ENCODE measurements at places on chromosomes 5 and 9.

- DNase-seq, result no peak
Observed at GRCh38 chr5:160772854-160773253, 79.2 kb downstream of the ATP10B start.

- no peak for DNase-seq
Observed at GRCh38 chr9:120718316-120718715, 4.0 kb upstream of the MEGF9 start.

GRCh38 chr5:30156156-30156555 is 1037.3 kb upstream of the CDH6 start:
- no peak for DNase-seq

DNA sequence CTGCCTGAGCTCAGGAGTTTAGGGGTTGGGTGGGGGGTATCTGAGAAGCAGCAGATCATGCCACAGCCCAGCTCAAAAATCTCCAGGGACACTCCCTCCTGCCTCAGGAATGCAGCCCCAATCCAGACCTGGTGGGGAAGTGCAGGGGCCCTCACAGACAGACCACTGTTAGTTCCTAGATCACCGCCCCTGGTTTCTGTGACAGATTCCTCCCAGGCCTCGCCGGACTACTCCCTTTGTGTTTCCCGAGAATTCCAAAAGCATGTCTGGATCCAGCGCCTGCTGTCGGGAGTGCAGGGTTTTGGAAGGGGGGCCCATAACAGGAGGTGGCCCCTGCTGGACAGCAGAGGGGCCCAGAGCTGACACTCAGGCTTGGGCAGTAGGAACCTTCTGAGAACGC is 74.5 kb downstream of the CTSL start:
- no peak for DNase-seq

GRCh38 chr5:87388129-87388528 is 24.6 kb downstream of the CCNH start:
- DNase-seq, result no peak

DNA sequence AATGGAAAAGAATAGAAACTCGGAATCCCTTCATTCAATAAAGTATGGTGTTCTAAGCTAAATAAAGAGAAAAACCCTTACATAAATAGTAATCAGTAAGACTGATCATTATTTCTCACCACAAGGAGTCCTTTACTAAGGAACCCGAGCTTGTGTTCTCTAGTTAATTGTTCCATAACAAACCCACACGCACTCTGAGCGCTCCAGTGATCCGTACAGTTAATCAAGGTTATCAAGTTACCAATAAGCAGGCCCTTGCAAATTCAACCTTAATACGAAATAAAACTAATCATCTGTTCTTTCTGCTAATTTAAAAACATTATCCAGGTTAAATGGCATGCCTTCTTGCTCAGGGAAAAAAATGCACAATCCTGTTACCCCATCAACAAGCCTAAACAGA is 224.4 kb downstream of the FRMD3 start:
- no peak for DNase-seq

- peak; percentile 83 for DNase-seq
Observed at GRCh38 chr5:174311531-174312269, 266.2 kb downstream of the NSG2 start.

GRCh38 chr9:114411452-114411851 is 23.7 kb upstream of the AKNA start:
- DNase-seq, result no peak

GRCh38 chr5:156984064-156984463 is 21.0 kb upstream of the TIMD4 start:
- no peak for DNase-seq

- DNase-seq, result no peak
Observed at GRCh38 chr9:70076678-70077077, 33.0 kb downstream of the MAMDC2 start.

GRCh38 chr5:135191084-135191826 is 157.2 kb upstream of the PITX1 start:
- DNase-seq, result peak; percentile 87

DNA sequence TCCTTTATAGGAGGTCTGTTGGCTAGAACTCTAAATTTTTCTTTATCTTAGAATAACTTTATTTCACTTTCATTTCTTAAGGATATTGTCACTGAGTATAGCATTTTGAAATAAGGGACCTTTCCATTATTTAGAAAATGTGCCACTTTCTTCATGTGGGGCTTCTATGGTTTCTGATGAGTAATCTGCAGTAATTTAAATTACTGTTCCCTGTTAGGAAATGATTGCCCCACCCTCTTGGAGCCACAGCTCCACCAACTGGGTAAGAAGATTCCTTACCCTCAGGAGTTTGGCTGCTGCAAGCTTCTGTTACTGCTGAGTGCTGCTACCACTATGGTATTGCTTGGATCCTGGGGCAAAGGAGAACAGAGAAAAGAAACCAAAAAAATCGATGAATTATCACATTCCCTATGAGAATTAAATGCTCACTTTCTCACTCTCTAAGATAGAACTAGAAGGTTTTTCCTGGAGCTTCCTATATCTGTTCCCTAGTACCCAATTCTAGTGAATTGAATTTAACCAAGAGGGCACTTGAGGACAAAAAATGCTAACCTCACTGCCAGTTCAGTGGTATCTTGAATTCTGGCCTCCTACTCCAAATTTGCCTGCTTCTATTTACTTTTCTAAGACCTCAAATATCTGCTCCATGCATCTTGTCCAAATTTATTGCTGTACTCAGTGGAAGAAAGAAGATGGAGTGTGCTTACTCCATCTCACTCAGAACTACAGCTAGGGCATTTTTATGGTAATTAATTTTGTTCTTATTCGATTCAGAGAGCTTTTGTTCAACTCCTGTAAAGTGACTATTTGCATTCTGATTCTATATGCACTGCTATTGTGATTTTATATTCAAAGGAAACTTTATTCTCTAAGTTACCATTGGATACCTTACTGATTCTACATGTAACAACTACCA is 2111.3 kb downstream of the MAT2B start:
- DNase-seq, result no peak

DNA sequence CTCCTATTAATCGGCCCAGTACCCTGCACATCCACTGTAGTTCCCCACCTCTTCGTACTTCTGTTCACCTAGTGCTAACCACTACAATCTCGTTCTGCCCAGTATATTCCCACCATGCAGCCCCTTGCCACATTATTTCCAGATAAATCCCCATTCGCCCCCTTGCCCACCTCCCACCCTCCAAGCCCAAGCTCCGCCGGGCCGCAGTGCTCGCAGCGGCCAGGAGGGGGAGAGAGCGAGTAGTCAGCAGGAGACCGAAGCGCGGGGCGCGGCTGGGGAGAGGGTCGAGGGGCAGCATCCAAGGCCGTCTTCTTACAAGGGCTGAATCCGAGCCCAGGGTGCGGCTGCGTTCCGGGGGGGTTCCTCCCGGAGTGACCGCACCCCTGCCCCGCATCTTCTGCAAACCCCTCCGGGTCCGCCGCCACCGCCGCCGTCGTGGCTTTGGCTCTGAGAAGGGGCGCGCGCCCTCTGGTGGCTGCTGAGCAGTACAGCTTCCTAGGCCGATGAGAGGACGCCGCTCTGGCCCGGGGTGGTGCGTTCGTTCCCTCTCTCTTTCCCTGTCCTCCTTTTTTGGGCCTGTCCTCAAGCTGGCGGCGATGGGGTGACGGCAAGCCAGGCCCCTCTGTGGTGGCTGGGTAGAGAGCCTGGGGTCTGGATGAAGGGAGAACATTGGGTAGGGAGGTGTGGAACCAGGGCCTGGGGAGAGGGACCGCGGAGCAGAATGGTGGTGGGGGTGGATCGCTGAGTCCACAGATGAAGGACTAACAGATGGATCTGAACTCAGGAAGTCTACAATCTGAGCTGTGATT is 30.0 kb upstream of the PSD2 start:
- peak; percentile 97 for DNase-seq

DNA sequence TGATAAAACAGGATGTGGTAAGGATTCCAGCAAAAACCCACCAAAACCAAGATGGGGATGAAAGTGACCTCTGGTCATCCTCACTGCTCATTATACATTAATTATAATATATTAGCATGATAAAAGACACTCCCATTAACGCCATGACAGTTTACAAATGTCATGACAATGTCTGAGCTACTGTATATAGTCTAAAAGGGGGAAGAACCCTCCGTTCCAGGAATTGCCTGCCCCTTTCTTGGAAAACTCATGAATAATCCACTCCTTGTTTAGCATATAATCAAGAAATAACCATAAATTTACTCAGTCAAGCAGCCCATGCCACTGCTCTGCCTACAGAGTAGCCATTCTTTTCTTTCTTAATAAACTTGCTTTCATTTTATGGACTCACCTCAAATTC is 96.4 kb upstream of the VLDLR start:
- DNase-seq, result no peak

DNA sequence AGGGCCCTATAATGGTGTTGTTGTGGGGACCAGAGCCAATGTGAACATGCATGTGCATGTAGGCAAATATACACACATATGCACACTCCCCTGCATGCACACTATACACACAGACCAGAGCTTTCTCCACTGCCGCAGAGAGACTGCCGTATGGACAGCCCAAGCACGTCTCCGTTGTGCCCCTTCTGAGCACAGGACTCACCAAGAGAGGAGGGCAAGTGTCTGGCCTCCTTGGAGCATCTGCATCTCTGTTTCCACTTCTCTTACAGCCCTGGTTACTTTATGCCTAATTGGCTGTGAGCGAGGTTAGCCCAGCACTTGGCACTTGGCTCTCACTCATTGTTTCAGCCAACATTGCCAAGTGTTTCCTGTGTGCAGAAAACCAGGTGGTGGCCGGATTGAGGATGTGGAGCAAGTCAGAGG is 30.4 kb downstream of the CSF2 start:
- DNase-seq, result peak; percentile 76

DNA sequence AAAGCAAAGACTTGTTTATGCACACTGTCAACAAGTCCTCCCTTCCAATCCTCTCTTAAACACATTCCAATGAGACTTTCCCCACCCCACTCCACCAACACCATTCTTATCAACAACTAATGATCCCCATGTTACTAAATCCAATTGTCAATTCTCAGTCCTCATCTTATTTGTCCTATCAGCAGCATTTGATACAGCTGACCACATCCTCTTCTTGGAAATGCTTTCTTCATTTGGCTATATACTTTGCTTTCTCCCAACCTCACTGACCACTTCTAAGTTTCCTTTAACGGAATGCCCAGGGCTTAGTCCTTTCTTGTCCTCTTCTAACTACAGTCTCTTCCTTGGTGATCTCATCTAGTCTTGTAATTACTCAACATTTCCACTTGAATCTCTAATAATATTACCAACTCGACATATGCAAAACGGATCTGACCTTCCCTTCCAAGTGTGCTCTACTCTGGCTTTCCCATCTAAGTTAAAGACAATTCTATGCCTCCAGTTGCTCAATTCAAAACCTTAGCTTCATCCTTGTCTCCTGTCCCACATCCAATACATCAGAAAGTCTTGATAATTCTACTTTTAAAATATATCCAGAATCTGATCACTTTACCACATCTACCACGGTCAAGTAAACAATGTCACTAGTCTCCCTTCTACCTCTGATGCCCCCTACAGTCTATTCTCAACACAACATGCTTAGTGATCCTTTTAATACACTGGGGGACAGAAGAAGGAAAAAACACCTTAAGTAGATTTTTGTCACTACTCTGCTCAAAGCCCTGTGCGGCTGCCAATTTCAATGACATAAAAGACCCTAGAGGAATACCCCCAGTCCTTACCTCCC is 25.5 kb downstream of the AGTPBP1 start:
- no peak for DNase-seq

DNA sequence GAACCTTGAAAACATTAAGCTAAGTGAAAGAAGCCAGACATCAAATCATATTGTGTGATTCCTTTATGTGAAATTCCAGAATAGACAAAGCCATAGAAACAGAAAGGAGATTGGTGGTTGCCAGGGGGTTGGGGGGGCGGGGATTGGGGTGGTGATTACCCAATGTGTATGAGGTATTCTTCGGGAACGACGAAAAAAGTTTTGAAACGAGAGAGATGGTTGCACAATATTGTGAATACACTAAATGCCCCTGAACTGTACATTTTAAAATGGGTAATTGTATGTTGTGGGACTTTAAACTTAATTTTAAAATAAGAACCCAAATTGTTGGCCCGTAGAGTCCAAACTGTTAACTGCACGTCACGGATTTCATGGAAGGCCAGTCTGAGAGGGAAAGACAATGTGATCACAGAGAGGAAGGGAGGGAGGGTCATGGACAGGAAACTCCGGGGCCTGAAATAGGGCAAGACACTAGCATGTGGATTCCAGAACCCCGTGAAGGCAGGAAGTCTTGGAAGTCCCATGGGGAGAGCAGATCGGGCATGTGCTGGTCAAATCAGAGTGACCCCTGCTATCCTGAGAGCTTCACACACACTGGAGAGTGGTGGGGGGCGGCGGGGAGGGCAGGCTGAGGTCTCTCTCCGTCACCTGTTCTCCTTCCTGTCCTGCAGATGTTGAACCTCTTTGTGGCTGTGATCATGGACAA is 218.4 kb downstream of the CACNA1B start:
- DNase-seq, result peak; percentile 37

DNA sequence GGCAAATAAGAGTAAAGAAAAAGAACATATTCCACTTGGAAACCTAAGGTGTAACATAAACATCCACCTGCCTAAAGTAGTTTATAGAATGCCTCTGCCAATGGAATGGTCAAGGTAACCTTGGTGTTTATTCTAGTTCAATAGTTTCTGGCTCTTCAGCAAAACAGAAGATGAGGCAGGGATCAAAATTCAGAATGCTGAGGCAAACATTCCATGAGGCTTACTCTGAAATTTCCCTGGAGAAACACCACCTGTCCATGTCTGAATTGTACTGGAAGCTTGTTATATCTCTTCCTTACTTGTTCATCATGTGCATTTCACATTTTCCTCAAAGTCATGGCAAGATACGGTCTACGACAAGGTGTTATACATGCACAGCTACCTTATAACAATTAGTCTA is 1862.4 kb upstream of the ACO1 start:
- no peak for DNase-seq

GRCh38 chr5:102554728-102555127 is 55.9 kb upstream of the SLCO6A1 start:
- DNase-seq, result no peak

- no peak for DNase-seq
Observed at GRCh38 chr9:86783884-86784283, 163.4 kb downstream of the GAS1 start.

GRCh38 chr5:4124221-4124970 is 528.8 kb downstream of the IRX1 start:
- DNase-seq, result no peak

DNA sequence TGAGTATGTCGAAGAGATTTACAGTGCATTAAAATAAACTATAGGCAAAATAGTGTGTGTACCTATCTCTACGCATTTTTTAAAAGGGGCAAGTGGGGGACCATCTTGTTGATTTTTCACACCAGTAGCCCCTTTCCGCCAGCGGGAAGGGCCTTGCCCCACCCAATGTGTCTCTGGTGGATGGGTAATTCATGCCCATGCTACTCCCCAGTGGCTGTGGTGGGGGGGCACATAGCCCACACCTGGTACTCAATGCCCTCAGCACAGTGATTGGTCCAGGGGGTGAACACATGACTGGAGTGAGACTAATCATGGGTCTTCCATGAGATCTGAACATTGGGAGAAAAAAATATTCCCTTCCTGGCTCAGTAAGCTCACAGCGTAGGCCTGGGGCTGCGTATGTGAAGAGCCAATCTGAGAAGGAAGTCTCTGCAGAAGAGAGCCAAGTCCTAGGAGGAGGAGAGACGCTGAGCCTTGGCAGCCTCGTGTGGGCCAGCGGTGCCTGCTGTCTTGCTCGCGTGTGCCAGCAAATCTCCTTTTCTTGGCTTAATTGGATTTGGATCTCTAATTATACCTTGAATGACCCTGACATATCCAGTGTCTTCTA is 103.4 kb downstream of the ADAMTS2 start:
- no peak for DNase-seq
